ENCODE measurements at places on chromosomes 7 and 10.

DNA sequence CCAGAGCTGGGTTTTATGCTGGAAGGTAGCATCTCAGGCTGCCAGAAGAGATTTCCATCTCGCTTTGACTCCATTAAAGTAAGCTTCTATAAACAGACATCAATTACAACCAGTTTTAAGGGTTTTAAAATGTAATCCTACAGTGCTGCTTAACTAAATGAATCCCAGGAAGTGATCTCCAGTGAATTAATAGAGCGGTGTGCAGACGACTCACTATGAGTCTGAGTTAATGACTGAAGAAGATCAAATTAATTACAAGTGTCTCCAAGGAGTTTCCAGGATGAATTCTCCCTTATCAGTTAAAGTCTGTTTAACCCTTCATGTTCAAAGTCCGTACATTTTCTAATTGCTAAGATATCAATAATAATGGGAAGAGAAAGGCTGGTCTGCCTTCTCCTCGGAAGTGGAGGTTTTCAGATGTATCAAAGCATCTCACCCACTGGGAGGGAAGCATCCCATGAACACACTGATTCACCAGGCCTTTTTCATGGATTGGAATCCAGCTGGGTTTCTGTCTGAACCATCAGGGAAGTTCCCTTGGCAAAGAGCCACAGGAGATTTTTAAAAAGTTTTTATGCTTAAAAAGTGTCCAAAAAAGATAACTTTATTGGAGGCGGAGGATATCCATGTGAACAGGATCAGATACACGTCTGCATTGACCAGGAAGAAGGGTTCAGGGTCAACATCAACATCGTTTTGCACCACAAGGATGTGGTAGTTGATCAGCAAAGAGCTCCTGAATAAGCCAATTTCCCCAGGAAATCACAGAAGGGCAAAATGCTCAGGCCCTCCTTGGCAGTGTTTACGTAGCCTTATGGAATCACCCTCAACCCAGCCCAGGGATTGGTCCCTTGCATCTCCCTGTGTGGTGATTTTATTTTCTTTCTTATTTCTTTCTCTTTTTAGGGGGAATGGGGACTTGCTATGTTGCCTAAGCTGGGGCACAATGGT is 288.2 kb downstream of the POU6F2 start:
- no peak for DNase-seq

DNA sequence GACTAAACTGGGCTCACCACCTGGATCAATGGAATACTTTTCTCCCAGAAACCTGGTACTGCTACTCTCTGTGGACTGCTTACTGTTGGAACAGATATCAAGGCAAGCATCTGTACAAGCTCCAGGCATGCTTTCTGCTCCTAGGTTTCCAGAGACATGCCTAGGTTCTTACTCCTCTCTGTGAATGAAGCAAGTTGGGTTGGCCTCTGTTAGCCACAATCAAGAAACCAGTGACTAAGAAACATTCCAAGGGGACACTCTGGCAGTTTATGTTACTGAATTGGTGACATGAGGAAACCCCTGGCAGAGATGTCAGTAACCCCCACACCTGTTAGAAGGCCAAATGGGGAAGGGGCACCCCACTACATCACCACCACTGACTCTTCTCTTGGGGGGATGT is 121.9 kb downstream of the GFRA1 start:
- no peak for DNase-seq

DNA sequence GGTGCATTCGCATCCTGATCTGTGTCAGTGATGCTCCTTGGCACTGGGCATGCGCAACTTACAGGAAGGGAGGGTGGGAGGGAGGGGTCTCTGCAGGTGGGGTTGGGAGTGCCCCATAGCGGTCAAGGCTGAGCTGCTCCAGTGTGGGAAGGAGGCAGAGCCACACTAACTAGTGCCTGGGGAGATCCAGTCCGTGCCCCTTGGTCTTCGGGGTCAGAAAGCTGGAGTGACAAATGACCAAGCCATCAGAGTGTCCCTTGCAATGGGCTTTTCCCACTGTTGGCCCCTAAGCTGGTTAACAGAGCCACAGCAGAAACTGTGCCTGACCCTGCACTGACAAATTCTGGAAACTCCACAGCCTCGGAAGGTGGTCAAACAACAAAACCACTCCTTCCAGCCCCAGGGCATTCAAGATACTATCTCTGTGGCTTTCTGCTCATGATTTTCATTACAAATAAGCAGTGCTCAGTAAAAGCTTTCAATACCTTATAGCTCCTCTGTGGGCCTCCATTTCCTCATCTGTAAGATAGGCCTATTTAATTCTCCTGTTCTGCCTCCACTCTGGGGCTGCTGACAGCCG is 138.1 kb upstream of the UNC5B start:
- DNase-seq, result no peak

DNA sequence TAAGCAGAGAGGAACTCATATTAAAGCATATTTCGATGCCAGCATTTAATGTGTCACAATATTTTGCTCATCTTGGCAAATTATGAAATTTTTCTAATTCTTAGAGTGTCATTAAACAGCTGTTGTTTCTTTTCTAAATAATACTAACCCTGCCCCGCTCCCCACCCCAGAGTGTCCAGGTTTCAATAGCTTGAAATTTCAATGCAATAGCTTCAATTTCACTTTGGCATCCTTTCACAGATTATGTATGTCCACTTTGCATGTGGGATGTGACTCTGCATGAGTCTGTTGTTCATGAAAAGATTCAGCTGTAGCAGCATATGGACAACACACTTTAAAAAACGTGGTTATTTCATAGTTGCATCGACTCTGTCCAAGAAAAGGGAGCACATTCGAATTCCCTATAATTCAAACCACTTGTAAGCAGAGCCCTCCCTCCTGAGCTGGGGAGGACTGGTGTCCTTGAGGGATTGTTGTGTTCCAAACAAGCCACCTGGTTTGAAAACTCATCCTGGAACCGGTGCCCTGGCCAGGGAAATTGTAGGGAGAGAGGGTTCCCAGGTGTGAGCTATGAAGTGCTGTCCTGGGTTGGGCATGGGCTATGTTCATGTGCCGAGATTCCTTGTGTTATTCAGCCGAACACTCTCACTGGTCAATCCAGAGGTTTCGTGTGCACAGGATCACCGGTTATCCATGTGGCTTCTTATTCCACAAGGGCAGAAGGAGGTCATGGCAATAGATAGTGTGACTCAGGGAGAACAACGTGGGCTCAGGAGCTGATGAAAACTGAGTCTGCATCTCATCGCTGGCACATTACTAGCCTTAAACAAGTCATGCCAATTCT is 64.6 kb upstream of the CREB5 start:
- no peak for DNase-seq

- DNase-seq, result no peak
Observed at GRCh38 chr10:128180843-128181242, 54.6 kb upstream of the MKI67 start.

DNA sequence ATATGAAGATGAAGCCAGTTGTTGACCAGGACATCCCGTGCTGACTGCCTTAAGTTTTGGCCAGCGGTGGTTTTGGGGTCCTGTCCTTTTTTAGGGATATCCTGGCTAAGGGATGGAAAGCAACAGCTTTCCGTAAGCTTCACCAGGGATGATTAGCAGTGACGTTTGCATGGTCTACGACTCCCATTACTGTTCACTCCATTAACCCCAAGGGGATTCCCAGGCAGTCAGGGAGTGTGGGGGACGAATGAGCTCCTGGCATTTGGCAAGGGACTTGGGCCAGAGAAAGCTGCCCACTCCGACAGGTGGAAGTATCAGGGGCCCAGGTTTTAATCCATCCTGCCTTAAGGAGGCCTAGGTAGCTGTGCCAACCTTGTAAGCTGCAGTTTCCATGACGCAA is 66.8 kb downstream of the ITGB1 start:
- no peak for DNase-seq

- no peak for DNase-seq
Observed at GRCh38 chr7:14842523-14842922, 60.0 kb downstream of the DGKB start.

DNA sequence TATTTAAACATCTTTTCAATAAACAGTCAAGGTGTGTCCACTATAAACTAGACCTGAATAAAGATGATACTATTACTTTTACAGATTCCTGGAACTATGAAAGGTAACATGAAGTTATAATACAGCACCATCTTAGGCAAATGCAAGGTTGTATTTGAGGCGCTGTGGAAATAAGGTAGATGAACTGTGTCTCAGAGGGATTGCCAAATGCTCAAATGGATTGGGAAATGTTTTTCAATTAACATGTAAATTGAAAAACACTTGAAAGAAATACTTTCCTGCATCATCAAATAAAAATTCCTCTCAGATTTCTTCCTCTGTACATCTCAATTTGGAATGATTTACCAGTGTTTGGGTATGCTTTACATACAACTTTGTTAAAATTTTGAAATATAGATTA is 139.4 kb downstream of the DKK1 start:
- DNase-seq, result no peak

DNA sequence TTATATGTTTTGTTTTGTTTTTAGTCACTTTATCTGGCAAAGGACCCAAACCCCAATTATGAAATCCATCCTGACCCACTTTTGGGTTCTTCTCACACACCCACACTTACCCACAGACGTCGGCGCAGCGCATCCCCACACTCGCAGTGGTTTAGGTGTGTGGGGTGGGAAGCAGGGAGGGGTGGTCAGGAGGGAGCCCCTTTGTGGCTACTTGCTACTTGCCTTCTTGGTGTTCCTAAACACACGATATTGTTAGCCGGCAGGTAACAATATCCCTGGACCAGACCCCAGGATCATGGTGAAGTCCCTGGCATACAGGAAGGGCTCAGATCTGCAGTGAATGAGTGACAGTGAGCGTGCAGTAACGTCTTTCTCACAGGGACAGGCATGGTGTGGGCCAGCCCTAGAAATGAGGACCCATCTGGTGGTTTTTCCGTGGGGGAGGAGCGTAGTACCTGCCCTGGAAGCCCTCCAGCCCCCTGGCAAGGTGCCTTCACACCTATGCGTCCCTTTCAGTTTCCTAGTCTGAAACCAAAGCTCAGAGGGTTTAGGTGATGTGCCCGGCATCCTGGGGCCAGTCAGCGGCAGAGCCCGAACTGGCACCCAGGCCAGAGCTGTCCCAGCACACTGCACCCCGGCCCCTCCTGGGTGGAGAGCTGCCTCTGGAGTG is 4.4 kb downstream of the SPOCK2 start:
- DNase-seq, result no peak

GRCh38 chr10:33506838-33507661 is 172.6 kb upstream of the NRP1 start:
- no peak for DNase-seq

DNA sequence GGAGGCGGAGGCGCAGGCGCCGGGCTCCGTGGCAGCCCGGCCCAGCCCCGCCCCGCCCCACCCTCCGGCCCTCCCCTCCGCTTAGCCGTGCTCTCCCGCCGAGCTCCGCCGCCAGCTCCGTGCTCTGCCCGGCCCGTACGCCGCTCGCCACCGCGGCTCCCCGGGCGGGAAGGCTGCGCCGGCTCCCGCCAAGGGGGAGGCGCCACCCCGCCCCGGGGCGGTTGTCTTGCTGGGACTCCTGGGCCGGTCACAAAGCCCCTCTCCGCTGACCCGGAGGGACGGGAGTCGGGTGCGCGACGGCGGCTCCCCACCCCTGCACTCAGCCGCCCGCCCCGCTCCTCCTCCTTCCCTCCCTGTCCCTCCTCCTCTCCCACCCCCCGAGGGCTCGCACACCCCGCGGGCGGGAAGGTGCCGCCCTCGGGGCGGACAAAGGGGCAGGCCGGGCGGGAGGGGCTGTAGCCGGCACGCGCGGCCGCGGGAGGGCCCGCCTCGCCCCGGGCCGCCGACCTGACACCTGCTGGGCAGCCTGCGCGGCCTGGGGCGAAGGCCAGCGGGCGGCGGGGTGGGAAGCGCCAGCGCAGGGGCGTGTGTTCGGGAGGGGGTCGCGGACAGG is 11.5 kb upstream of the SP8 start:
- DNase-seq, result peak; percentile 91

GRCh38 chr7:51213618-51214017 is 103.0 kb downstream of the COBL start:
- DNase-seq, result no peak

GRCh38 chr7:110592557-110592956 is 498.4 kb upstream of the LRRN3 start:
- DNase-seq, result no peak

- DNase-seq, result no peak
Observed at GRCh38 chr7:39429421-39429820, 136.8 kb upstream of the YAE1 start.

DNA sequence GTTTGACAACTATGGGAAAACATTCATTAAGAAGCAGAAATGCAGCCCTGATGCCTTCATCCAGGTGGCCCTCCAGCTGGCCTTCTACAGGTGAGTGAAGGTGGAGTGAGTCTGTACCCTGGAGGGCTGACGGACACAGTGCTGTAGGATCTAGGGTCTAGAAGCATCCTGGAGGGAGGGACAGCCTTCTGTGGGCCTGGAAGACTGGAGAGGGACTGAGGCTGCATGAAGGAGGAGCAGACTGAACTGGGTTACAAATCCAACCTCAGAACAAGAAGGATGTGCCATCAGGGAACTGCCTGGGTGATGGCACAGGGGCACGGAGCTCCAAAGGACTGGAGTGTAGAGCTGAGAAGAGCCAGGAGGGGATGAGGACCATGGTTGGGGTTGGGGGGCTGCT is 27.5 kb upstream of the C10orf53 start:
- no peak for DNase-seq

GRCh38 chr10:63921908-63922467 is 400.8 kb downstream of the REEP3 start:
- DNase-seq, result no peak

DNA sequence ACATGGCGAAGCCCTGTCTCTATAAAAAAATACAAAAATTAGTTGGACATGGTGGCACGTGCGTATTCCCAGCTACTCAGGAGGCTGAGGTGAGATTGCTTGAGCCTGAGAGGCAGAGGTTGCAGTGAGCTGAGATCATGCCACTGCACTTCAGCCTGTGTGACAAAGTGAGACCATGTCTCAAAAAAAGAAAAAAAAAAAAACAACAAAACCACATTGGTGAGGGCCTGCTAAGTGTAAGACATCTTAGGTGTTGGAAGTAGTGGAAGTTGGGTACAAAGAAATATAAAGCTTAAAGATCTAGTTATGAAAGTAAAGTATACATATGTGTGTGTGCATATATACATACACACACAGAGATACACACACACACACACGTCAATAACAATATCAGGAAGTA is 228.0 kb downstream of the EXOC4 start:
- no peak for DNase-seq

DNA sequence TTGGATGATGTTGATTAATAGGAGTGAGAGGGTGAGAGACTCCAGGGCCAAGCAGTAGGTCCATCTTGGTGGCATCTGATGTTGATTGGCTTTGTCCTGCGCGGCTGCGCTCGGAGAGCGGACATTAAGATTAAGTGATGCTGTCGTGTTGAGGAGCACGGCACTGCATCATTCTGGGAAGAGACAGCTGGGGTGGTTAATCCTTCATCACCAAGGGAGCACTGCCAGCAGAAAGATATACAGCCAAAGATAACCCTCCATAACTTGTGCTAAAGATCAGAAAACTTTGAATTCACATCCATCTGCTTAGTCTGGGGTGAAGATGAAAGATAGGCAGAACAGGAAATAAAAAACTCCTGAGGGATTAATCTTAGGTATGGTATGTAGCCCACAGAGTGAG is 208.3 kb downstream of the LRMDA start:
- DNase-seq, result no peak

GRCh38 chr10:22505911-22506685 is 160.8 kb downstream of the SPAG6 start:
- DNase-seq, result no peak

GRCh38 chr7:1049006-1049741 is 4.8 kb downstream of the GPR146 start:
- no peak for DNase-seq
